IPS-NIHi11 (cell line): ENCODE measurements at places on chromosomes 12 and 14.

DNA sequence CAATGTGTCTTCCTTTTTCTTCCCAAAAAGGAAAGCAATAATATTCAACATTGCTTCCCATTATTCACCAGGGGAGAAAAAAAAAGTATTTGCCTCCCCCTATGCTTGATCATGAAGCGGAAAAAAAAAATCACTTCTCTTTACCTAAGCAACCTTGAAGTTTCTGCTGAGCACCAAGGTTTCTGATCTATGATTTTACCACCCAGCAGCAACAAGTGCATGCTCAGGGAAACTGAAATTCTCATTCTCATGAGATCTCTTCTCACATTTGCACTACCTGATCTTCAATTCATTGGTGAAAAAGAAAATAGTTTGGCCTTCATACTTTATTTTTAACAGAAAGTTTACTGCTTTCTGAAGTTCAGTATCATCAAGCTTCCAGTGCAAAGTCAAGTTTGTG, 125.8 kb downstream of the ARMH4 start:
- DNase-seq, result no peak

DNA sequence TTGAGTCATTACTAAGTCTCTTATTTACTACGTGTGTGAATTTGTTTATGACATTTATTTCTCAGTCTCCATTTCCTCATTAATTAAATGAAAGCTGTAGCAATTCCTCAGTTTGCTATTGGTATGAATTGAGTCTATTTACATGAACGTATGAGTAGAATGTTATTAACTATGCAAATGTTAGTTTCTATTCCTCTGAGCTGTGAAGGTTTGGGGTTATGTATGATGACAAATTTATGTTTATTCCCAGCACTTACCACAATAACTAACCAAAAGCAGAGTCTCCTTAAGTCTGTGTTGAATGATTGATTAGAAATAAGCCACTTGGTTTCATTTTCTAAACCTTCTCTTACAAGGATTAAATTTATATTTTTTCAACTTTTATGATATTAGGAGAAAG, 1340.9 kb downstream of the FSCB start:
- no peak for DNase-seq

DNA sequence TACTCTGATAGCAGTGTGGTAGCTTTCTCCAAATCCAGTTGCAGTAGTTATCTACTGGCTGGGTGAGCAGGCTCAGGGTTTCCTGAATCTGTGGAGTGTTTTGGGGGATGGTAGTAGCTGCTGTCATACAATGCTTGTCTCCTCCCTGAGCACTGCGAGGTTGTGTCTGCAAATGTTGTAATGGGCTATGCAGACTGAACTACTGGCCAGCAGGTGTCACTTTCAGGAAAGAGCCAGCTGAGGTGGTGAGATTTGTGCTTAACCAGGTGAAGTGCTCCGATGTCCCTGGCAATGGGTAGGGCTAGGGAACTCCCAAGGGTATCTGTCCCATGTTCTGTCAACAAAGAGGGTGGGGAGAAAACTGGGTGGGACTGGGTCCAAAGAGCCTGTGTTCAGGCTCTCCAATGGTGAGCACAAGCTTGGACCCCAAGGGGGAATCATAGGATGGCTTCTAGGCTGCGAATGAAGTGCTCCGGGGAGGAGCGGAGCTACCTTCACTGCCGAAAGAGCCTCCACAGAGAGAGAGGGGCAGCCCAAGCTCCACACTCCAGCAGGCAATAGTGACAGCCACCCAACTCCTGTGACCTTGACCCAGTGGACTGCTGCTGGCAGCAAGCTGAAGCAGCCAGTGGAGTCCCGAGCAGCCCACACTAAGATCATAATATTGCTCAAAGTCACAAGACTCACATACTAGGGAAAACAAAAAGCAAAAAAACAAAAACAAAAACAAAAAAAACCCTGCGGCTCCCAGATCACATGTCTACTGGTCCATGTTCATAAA, 1324.0 kb upstream of the USP15 start:
- peak; percentile 26 for DNase-seq

- no peak for DNase-seq
These were observed 1.7 kb downstream of the OLR1 start for GRCh38 chr12:10170216-10170615.

GRCh38 chr14:58332561-58332960, 34.2 kb downstream of the ARID4A start:
- no peak for DNase-seq

DNA sequence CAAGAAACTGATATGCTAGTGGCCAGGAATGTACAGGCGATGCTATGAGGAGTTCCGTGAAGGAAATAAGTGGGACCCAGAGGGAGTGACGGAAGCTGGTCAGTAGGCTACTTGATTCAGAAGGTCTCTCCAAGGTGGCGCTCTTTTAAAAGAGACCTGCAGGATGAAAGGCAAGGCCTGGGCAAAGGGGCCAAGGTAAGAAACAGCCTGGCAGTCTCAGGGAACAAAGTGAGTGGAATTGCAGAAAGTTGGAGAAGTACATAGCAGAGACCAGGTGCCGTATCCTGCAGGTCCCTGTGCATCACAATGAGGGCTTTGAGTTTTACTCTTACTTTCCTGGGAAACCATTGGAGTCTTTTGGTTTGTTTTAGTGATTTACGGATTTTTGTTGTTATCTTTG, 905.6 kb downstream of the BCL11B start:
- DNase-seq, result no peak

DNA sequence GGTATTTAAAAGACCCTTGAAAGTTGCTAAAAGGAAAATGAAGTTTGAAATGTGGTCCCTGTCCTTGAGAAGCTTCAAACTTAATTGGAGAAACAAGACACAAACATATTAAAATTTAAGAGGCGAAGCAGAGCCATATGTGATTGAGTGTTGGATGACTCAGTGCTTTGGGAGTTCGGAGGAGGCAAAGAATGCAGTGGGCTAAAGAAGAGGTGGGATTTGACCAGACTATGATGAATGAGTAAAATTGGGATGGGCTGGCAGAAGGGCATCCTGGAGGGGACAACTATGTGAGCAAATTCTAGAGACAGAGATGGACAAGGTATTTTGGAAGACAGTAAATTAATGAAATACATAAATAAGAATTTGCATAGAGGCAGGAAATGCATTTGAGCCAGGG, 358.6 kb downstream of the EGLN3 start:
- DNase-seq, result no peak

DNA sequence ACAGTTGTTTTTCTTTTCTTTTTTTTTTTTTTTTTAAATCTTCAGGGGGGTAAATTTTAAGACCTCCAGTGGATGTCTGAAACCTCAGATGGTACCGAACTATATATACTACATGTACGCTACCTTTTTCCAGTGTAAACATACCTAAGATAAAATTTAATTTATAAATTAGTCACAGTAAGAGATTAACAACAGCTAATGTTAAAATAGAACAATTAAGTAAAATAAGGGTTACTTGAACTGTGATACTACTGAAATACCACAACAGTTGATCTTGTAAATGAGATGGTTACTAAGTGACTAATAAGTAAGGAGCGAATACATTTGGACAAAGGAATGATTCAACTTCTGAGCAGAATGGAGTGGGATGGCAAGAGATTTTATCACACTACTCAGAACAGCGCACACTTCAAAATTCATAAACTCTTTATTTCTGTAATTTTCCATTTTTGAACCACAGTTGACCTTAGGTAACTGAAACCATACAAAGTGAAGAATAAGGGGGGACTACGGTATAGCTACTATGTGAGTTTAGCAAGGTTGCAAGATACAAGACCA, 80.5 kb upstream of the PCED1B start:
- no peak for DNase-seq

DNA sequence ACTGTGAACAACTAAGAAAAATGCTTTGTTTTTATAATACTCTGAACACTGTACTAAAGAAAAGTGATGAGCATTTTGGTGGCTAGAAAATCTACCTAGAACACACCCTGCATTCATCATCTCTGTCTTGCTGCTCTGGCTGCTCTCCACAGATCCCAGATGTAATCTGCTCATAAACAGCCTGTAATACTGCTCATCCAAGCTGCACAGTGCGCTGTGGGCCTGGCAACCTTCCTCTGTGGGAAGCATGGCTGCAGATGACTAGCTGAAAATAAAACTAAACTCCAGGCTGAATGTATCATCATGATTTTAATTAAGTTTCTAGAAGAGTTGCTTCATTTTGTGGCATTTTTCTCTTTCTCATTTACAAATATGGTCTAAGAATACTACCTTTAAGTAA, 200.7 kb downstream of the SLC2A13 start:
- no peak for DNase-seq

DNA sequence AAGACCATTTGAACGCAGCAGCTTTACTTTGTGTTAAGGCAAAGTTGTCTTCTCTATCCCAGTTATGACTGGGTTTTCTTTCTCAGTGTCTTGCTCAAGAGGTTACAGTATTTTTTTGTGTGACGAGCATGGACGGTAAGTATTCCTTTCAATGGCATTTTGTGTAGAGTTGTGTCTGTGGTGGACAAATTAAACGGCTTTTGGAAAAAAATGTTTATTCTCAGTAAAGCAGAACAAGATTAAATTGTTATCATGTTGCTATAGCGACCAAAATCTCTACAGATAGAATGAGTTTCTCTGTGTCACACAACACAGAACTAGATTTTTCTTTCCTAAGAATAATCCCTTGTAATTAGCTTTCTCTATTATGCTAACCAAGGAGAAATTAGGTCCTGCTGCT, 417.1 kb downstream of the AEBP2 start:
- DNase-seq, result no peak

- no peak for DNase-seq
These were observed 126.0 kb downstream of the CHST11 start for GRCh38 chr12:104582739-104583138.
